ENCODE measurements at places on chromosomes 5 and 9. TPM values are rescaled to one million over a fixed set of nuclear protein-coding genes. Genes with fewer than 3 reads are reported as not detected.

TGFBI gene
- total RNA-seq: not detected

DNA sequence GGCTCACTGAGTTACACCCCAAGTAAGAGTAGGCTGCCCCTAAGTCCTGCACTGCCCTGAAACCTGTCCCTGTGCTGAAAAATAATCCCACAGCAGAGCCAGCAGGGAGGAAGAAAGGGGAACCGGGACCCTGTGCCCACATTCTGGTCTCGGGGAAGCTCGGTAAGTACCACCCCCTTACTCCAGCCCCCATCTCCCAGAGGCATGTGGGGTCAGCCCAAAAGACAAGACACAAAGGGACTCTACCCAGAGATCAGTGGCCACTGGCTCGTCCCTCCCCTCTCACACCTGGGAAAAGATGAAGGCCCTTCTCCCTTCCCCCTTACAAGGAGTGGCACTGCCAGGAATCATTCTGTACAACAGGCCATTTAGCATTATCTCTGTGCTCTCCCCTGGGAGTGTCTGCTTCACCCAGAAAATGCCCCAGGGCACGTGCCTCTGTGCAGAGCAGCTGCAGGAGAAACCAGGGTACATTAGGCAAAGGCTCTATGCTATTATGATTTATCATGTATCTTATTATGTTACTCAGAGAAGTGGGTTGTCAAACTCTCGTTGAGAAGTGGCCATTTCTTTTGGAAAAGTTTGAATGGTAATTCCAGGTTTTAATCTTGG, 71.3 kb downstream of the NDFIP1 start:
- H3K4me3 ChIP-seq: no peak overlapping the region
- peaks cover 3% of the 10 kb centered on the region for H3K27me3 ChIP-seq
- no peaks in the 10 kb centered on the region for H3K4me1 ChIP-seq
- no peak for DNase-seq

- H3K4me1 ChIP-seq: peaks cover 33% of the 10 kb centered on the region
- H3K27me3 ChIP-seq: no peaks in the 10 kb centered on the region
- no peak overlapping the region for H3K4me3 ChIP-seq
- H3K27ac ChIP-seq: no peak overlapping the region
Observed at GRCh38 chr9:77945798-77946197, 85.8 kb downstream of the GNAQ start.

DNA sequence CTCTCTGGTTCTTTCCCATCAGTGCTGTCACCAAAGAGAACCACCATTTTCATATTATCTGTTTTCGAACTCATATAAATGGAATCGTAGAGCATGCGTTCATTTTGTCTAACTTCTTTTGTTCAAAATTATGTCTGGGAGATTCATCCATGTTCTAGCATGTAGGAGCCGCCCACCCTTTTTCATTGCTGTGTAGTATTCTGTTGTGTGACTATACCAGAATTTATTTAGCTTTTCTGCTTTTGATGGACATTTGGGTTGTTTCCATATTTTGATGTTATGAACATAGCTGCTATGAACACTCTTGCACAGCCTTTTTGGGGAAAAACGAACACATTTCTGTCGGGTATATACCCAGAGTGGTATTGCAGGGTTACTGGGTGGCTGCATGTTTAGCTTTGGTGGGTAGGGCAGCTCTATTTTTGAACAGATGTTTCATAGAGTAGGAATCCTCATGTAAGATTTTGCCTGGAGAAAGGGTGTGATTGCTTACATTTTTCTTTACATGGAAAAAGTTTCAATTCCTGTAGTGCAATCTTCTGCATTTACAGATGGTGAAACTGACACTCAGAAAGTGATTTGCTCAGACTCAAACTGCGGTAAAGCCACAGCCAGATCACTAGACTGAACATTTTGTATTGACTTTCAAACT, 100.2 kb upstream of the IL12B start:
- H3K36me3 ChIP-seq: no peaks in the 10 kb centered on the region
- no peak overlapping the region for H3K27ac ChIP-seq
- no peak for DNase-seq
- H3K4me3 ChIP-seq: no peak overlapping the region
- H3K4me1 ChIP-seq: peaks cover 32% of the 10 kb centered on the region

OBP2B gene
- total RNA-seq: not detected

DNA sequence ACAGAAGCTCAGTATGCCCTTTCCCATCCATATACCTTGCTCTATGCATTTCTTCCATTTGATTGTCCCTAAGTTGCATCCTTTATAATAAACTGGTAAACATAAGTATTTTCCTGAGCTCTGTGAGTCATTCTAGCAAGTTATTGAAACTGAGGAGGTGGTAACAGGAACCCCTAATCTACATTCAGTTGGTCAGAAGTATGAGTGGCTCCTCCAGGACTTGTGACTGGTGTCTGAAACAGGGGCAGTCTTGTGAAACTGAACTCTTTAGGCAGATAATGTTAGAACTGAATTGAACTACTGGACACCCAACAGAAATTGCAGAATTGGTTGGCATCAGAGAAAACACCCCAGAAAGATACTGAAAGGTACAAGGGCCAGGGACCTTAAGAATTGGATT, 133.1 kb upstream of the POU5F2 start:
- H3K4me3 ChIP-seq: no peak overlapping the region
- H3K4me1 ChIP-seq: no peaks in the 10 kb centered on the region
- no peaks in the 10 kb centered on the region for H3K27me3 ChIP-seq
- DNase-seq: no peak

DNA sequence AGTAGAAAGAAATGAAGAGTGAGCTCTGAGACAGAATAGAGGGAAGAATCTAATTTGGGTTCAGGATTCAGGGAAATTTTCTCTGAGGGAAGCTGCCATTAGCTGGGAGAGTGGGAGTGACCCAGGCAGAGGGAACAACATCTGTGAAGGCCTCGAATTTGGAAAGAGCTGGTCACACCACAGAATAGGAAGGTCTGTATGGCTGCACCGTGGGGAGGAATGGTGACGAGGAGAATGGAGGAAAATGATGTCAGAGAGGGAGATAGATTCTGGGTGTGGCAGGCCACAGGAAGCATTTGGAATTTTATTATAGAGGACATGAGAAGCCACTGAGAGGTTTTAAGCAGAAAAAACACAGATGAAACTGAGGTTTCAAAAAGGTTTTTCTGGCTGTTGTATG, 98.5 kb downstream of the MAMDC2 start:
- no peaks in the 10 kb centered on the region for H3K4me1 ChIP-seq
- H3K36me3 ChIP-seq: no peaks in the 10 kb centered on the region
- H3K4me3 ChIP-seq: no peak overlapping the region
- peaks cover 4% of the 10 kb centered on the region for H3K27me3 ChIP-seq

DNA sequence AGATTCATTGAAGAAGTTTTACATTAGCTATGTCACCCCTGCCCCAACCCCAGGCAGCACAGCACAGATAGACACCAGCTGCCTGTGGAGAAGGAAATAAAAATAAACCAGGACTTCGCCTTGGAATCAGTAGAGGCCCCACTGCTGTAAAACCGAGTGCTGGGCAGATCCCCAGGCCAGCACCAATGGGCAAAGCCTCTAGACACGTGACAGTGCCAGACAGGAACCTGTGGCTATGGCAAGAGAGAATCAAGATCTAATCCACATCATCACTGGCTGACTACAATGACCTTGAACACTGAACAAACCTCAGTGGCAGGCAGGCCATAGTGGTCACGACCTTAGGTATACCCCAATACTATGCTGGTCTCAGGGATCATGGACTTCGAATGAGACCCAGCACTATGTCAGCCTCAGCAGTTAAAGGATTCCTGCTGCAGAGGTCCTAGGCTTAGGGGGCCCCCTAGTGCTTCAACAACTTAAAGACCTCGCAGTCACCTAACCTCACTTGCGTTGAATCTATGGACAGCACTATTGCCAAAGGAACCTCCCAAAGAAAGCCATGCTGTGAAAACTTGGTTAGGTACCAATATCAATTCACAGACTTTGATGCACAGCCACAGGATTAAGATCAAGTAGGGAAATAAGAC, 2118.6 kb upstream of the C9orf72 start:
- no peaks in the 10 kb centered on the region for H3K4me1 ChIP-seq
- H3K36me3 ChIP-seq: no peaks in the 10 kb centered on the region

Measured in activated CD8-positive, alpha-beta T cell treated with anti-CD3 and anti-CD28 coated beads, Interleukin-2, amount 10 ng/mL, durations not matched to agents 7 days and 5 days (primary cell).